Endothelial cell of coronary artery (primary cell): ENCODE measurements at places on chromosomes 5 and 9. TPM values are rescaled to one million over a fixed set of nuclear protein-coding genes. Genes with fewer than 3 reads are reported as not detected.

Gene SPATA31D4
- total RNA-seq, result not detected in 2 replicates

Gene C5orf34
- total RNA-seq, result 3.1 and 3.6 TPM in 2 replicates

Gene GPR151
- not detected in 2 replicates for total RNA-seq

Gene C9orf152
- under 0.01 TPM in 1 of 2 replicates, not detected in the other for total RNA-seq

Gene GPR150
- total RNA-seq, result 0.18 and 0.19 TPM in 2 replicates

Gene LRRC26
- not detected in 2 replicates for total RNA-seq

Gene LURAP1L
- 3.9 and 4.5 TPM in 2 replicates for total RNA-seq

Gene EGFLAM
- 0.66 and 2.2 TPM in 2 replicates for total RNA-seq

Gene MAN2A1
- 74.0 and 83.1 TPM in 2 replicates for total RNA-seq

Gene FRMPD1
- not detected in 2 replicates for total RNA-seq

Gene SURF1
- 19.9 and 27.8 TPM in 2 replicates for total RNA-seq

Gene NMUR2
- not detected in 2 replicates for total RNA-seq

Gene RGS14
- 4.5 and 5.5 TPM in 2 replicates for total RNA-seq

Gene ECSCR
- 217 and 377 TPM in 2 replicates for total RNA-seq
